ENCODE measurements at places on chromosomes 1 and 21. TPM values are rescaled to one million over a fixed set of nuclear protein-coding genes. Genes with fewer than 3 reads are reported as not detected.
A peak's percentile ranks its signal among the peaks of the same experiment; 100 is the strongest.

DNA sequence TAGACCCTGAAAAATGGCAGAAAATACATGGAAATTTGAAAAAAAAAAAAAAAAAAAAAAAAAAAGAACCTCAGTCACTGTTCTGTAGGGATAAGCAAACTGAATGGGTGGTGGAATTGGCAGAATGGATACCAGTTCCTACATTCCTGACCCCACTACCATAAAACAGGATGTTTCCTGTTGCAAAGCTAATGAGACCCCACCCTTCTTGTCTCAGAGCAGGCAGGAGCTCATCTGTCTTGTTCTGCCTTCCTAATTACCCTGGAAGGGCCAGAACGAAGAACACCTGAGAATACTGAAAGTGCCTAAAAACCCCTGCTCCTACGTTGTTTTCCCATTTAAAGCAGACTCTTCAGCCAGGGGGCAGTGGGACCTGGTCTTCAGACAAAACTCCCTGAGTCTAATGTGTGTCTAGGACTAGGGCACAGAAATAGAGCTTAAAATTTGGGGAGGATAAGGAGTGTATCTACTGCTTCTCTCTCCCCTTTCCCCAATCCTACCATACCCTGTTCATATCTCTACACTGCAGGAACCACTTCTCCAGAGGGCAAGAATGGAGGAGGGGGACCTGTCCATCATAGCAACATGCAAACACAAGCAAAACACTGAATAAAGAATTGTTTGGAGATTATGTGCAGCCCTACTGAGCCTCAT, 3.9 kb downstream of the C1orf56 start:
- peaks cover 6% of the 10 kb centered on the region for H3K27me3 ChIP-seq
- peaks cover 29% of the 10 kb centered on the region for H3K36me3 ChIP-seq
- no peak overlapping the region for H3K4me3 ChIP-seq
- H3K4me1 ChIP-seq: peaks cover 48% of the 10 kb centered on the region
- H3K27ac ChIP-seq: peak overlapping the region; percentile 96

DNA sequence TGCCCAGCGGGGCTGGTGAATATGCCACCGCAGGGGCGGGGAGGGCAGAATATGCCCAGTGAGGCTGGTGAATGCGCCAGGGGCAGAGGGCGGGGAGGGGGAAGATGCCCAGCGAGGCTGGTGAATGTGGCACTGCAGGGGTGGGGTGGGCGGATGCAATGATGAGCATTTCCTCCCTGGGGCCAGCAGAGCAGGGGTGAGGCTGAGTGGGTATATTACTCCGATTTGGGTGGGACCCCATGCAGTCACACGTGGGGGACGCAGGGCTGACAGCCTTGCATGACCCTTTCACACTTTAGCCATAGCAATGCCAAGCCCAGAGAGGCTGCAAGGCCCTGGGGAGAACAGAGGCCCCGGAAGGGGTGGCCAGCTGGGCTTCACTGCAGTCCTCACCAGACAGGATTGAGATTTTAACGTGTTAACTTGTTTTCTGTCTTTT, 9.3 kb upstream of the SLX9 start:
- no peaks in the 10 kb centered on the region for H3K36me3 ChIP-seq
- no peak overlapping the region for H3K4me3 ChIP-seq

GRCh38 chr21:41779659-41780058, 12.8 kb upstream of the RIPK4 start:
- no peak overlapping the region for H3K27ac ChIP-seq
- H3K4me3 ChIP-seq: no peak overlapping the region
- peaks cover 29% of the 10 kb centered on the region for H3K4me1 ChIP-seq
- peaks cover 11% of the 10 kb centered on the region for H3K27me3 ChIP-seq

GRCh38 chr1:156258859-156259258, 11.0 kb upstream of the PAQR6 start:
- H3K36me3 ChIP-seq: peaks cover 58% of the 10 kb centered on the region
- H3K27me3 ChIP-seq: peaks cover 2% of the 10 kb centered on the region
- no peak for DNase-seq
- no peak overlapping the region for H3K27ac ChIP-seq

GRCh38 chr1:47656719-47657685, 219.2 kb downstream of the FOXD2 start:
- no peaks in the 10 kb centered on the region for H3K36me3 ChIP-seq
- DNase-seq: no peak
- H3K4me1 ChIP-seq: no peaks in the 10 kb centered on the region
- H3K4me3 ChIP-seq: no peak overlapping the region

The ALX3 gene
- 8.6 TPM for total RNA-seq

DNA sequence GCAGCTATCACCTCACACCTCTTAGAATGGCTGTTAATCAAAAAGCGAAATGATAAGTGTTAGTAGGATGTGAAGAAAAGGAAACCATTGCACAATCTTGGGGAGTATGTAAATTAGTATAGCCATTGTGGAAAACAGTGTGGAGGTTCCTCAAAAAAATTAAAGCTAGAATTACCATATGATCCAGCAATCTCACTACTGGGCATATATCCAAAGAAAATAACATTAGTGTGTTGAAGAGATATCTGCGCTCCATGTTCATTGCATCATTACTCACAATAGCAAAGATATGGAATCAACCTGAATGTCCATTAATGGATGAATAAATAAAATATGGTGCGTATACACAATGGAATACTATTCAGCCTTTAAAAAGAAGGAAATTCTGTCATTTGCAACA, 68.9 kb downstream of the SNRPE start:
- no peaks in the 10 kb centered on the region for H3K36me3 ChIP-seq
- H3K27ac ChIP-seq: no peak overlapping the region
- peaks cover 14% of the 10 kb centered on the region for H3K4me1 ChIP-seq
- H3K27me3 ChIP-seq: peaks cover 8% of the 10 kb centered on the region
- no peak overlapping the region for H3K4me3 ChIP-seq

DNA sequence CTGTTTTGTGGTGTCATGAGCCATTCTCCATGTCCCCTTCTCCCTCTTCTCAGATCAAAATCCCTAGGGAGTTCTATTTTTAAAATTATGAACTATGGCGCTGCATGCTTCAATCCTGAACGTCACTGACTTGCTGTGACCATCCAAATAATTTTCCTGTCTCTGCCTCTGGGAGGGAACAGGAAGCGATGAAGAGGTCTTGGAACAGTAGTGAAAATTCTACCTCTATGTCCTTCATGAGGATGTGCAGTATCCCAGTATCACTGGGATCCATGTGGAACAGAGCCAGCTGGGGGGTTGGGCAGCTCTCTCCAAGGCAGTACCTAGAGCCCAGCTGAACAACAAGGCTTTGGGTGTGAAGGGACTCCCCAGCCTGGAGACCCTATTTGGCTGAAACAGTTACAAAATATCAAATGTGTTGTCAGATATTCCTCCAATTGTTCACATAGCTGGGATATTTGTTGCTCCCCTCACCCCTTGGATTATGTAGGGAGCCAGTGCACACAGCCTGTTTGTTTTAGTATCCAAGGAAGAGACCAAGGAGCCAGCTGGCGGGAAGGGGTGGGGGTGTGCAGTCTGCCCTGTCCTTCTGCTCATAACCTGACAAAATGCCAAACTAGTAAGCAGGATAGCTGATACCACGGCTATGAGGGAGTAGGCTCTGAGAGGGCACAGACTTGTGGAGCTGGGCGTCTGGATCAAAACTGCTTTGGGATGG, 7.6 kb downstream of the DCLRE1B start:
- peak overlapping the region; percentile 61 for H3K27ac ChIP-seq
- peaks cover 6% of the 10 kb centered on the region for H3K36me3 ChIP-seq
- peak; percentile 49 for DNase-seq

DNA sequence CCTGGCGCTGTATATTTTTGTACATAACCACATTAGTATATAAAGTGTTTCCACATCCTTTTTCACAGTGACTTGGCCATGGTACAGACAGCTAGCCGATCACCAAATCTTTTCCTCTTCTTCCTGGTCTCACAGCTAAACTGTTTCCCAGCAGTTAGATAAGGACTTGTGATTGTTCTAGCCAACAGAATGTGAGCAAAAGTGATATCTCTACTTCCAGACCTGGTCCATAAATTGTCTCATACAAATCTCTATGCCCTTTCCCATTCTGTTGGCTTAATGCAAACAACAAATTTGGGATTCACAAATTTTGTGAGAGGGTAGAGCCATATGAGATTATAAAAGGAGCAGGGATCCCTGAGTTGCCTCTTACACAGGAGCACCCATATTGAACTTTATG, 19.5 kb downstream of the PAFAH2 start:
- no peaks in the 10 kb centered on the region for H3K27me3 ChIP-seq
- H3K27ac ChIP-seq: no peak overlapping the region
- H3K4me3 ChIP-seq: no peak overlapping the region
- DNase-seq: no peak

The FCRL4 gene
- total RNA-seq: not detected

The UTS2 gene
- not detected for total RNA-seq

The ERICH3 gene
- total RNA-seq: not detected

The AVPR1B gene
- not detected for total RNA-seq

DNA sequence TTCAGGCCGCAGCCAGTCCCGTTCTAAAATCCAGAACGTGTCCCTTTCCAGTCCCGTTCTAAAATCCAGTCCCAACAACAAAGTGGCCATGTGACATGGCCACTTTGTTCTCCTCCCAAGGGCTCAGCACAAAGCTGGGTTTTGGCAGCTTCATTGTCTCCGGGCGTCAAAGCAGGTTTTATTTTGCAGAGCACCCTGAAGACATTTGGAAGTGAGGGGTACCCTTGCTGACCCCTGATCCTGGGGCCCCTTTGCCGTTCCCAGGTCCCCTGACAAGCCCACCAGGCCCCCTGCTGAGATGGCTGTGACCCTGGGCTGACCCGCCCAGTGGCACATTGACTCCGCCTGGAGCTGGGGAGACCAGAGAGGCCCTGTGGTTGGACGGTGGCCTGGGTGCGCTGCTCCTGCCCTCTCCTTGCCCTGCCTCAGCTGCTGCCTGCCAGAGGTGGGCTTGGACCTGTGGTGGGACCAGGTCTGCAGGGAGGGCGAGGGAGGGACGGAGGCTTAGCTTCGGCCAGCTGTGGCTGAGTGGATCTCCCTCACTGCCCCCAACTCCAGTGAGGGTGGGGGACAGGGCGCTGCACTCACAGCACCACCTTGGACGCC, 4.3 kb downstream of the PFKL start:
- peaks cover 19% of the 10 kb centered on the region for H3K4me1 ChIP-seq
- H3K36me3 ChIP-seq: no peaks in the 10 kb centered on the region
- peaks cover 5% of the 10 kb centered on the region for H3K27me3 ChIP-seq
- no peak overlapping the region for H3K27ac ChIP-seq
- DNase-seq: no peak
- H3K4me3 ChIP-seq: no peak overlapping the region

GRCh38 chr1:10904396-10905358, 107.8 kb upstream of the TARDBP start:
- no peak for DNase-seq
- H3K4me3 ChIP-seq: no peak overlapping the region
- no peaks in the 10 kb centered on the region for H3K36me3 ChIP-seq
- no peak overlapping the region for H3K27ac ChIP-seq
- peaks cover 7% of the 10 kb centered on the region for H3K4me1 ChIP-seq
- peaks cover 36% of the 10 kb centered on the region for H3K27me3 ChIP-seq

- H3K4me1 ChIP-seq: no peaks in the 10 kb centered on the region
- H3K4me3 ChIP-seq: no peak overlapping the region
- DNase-seq: peak; percentile 21
- no peaks in the 10 kb centered on the region for H3K36me3 ChIP-seq
- no peak overlapping the region for H3K27ac ChIP-seq
These were observed 145.5 kb downstream of the TIAM1 start for GRCh38 chr21:31198575-31198974.

- H3K4me1 ChIP-seq: no peaks in the 10 kb centered on the region
- peaks cover 4% of the 10 kb centered on the region for H3K27me3 ChIP-seq
- DNase-seq: no peak
- H3K27ac ChIP-seq: no peak overlapping the region
These were observed 85.2 kb downstream of the HHAT start for GRCh38 chr1:210413951-210414350.

GRCh38 chr21:33886321-33886720, 29.3 kb downstream of the ATP5PO start:
- peaks cover 20% of the 10 kb centered on the region for H3K27me3 ChIP-seq
- DNase-seq: no peak
- peaks cover 13% of the 10 kb centered on the region for H3K4me1 ChIP-seq

The NOTCH2 gene
- total RNA-seq: 121 TPM

DNA sequence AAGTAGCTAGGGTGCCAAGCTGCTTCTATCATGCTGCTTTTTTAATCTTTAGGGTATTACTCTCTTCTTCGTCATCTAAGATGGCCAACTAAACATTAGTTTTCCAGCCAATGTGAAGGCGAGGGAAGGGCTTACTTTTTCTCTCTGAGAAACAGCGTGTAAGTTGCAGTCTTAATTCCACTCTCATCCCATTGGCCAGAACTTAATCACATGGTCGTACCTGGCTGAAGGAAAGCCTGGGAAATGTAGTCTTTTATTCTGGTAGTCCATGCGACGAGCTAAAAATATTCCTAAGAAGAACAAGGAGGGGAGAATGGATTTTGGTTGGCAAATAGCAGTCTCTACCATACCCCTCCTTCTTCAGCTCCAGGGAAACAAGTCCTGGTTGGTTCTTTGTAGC, 21.5 kb downstream of the DNAJC6 start:
- H3K4me1 ChIP-seq: no peaks in the 10 kb centered on the region
- H3K27me3 ChIP-seq: no peaks in the 10 kb centered on the region
- peaks cover 5% of the 10 kb centered on the region for H3K36me3 ChIP-seq
- no peak overlapping the region for H3K27ac ChIP-seq
- H3K4me3 ChIP-seq: no peak overlapping the region

DNA sequence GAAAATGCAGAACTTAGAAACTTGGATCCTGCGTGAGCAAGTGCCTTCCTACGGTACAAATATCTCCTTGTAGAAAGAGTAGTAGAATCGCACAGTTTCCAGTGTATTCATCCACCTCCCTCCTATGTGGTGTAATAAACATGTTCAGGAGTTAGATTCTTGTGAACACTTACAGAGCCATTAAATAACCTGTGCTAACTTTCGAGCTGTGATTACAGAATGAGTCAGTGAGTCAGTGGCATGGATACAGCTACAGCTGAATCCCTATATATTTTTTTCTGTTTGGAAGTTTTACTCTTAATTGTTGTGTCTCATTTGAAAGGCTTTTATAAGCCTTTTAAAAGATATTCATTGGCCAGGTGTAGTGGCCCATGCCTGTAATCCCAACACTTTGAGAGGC, 148.7 kb downstream of the EDEM3 start:
- peaks cover 2% of the 10 kb centered on the region for H3K27me3 ChIP-seq
- H3K27ac ChIP-seq: no peak overlapping the region
- peaks cover 10% of the 10 kb centered on the region for H3K4me1 ChIP-seq
- DNase-seq: no peak
- H3K4me3 ChIP-seq: no peak overlapping the region

The SLC6A17 gene
- 5.4 TPM for total RNA-seq

The COL9A2 gene
- total RNA-seq: 0.42 TPM

DNA sequence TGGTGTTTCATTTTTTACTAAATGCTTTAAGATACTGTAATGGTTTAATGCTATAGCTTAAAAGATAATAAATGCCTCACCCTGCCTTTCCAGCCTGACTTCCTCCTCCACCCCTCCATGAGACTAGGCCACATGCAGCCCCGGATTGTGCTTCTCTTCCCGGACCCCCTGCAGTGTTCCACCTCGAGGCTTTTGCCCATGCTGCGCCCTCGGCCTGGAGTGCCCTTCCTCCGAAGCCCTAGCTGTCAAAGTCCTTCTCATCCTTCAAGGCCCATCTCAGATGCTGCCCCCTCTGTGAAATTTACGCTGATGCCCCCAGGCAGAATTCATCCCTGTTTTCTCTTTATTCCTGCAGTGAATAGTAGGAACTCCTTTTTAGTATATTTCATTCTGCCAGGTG, 98.5 kb downstream of the ATP5PO start:
- no peak overlapping the region for H3K27ac ChIP-seq
- no peak for DNase-seq
- H3K36me3 ChIP-seq: peaks cover 27% of the 10 kb centered on the region
- H3K4me3 ChIP-seq: no peak overlapping the region
- peaks cover 9% of the 10 kb centered on the region for H3K4me1 ChIP-seq

The RNF207 gene
- 4.5 TPM for total RNA-seq

Measured in HFFc6 (cell line).